PC-3 (cell line): ENCODE measurements at places on chromosomes 11 and 22. TPM values are rescaled to one million over a fixed set of nuclear protein-coding genes. Genes with fewer than 3 reads are reported as not detected.

- no peak for DNase-seq
Observed at GRCh38 chr11:2205214-2205720, 33.7 kb upstream of the TH start.

- no peak for DNase-seq
Observed at GRCh38 chr22:49094858-49095257, 732.8 kb downstream of the BRD1 start.

GRCh38 chr11:57785072-57785471 lies 23.5 kb downstream of the CTNND1 start:
- DNase-seq, result no peak

DNA sequence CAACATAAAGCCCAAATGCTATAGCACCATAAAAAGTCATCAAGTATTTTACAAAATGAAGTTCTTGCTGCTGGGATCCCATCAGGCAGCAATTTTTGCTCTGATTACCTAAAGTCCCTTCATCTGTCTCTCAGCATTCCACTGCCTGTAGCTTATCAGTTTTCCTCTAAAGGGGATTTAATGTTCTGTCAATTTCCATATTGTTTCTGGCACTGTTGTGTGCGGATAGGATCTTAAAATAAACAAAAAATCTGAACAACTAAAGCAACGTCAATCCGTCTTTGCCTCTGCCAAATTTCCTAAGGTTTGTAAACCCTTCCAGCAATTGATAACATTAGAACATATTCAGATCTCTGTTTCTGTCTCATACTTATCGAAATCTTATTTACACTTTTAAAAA lies 1126.3 kb upstream of the RAG2 start:
- no peak for DNase-seq

Gene KCNJ4
- not detected in 2 replicates for total RNA-seq

GRCh38 chr22:36293606-36294292 lies 40.8 kb downstream of the APOL1 start:
- no peak for DNase-seq

Gene EWSR1
- 288 and 321 TPM in 2 replicates for total RNA-seq

Gene SMTNL1
- not detected in 2 replicates for total RNA-seq

DNA sequence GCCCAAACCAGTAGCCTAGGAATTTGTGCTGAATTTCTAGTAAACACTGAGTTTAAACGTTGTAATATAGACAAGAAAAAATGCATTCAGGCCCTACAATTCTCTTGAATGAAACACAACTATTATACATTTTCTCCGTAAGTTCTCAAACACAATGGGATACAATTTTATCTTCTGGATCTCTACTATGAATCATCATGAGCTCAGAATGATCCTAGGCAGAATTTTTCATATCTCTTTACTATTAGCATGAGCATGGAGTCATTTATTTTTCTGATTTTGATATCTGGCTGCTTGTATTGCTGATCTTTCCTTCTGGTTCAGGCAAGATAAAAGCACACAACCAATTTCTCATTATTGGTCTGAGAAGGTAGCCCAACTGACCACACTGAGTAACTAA lies 1123.4 kb upstream of the RAG2 start:
- DNase-seq, result peak; percentile 69

DNA sequence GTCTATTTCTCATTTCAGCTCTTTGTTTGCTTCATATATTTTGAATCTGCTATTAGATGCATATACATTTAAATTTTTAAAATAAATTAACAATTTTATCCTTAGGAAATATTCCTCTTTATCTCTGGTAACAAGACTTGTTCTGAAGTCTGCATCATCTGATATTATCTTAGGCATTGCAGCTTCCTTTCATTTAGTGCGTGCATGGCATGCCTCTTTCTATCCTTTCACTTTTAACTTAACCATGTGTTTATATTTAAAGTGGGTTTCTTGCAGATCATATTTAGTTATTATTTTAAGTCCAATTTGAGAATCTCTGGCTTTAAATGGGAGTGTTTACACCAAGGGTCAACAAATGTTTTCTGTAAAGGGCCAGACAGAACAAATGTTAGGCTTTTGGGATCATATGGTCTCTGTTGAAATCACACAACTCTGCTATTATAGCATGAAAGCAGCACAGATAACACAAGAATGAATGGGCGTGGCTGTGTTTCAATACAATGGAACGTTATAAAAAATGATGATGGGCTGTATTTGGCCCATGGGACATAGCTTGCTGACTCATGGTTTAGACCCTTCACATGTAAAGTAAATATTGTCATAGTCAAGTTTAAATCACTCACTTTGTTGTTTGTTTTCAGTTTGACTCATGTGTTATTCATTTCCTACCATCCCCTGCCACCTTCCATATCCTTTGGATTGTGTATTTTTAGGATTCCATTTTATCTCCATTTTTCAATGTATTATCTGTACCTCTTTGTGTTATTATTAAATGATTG lies 83.9 kb upstream of the SNX19 start:
- peak; percentile 99 for DNase-seq

DNA sequence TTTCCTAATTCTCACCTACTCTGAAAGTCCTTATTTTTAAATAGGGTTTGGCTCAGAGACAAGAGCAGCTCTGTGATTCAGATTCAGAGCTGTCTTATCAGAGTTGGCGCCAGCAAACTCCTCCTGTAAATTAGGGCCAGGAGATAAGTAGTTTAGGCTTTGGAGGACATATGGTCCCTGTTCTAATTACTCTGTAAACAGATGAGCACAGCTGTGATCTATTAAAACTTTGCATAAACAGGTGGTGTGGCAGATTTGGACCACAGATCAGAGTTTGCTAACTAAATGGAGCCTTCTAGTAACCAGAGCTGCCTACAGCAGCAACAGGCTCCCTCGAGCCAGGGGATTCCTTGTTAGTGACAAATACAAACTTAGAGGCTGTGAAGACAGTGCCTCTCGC lies 27.9 kb downstream of the YPEL1 start:
- no peak for DNase-seq

Gene IGLL5
- total RNA-seq, result not detected in 2 replicates

Gene CEND1
- total RNA-seq, result not detected in 2 replicates

Gene CNTF
- total RNA-seq, result 1.6 and 2.8 TPM in 2 replicates

Gene PICK1
- total RNA-seq, result 41.7 and 45.5 TPM in 2 replicates

Gene VPREB1
- not detected in 2 replicates for total RNA-seq

- no peak for DNase-seq
Observed at GRCh38 chr11:962688-963087, 37.0 kb downstream of the AP2A2 start.

- DNase-seq, result no peak
Observed at GRCh38 chr11:59769111-59769510, 13.9 kb downstream of the STX3 start.

Gene CARD18
- total RNA-seq, result not detected in 2 replicates

GRCh38 chr11:73632996-73633395 lies 13.4 kb upstream of the PLEKHB1 start:
- no peak for DNase-seq

Gene XKR3
- total RNA-seq, result not detected in 2 replicates

- peak; percentile 92 for DNase-seq
Observed at GRCh38 chr11:68003846-68004550, at the start of gene UNC93B1. Gene UNC93B1 (minus strand): TSS chr11:68004097. CDS start chr11:68004043, 54 bp downstream.

GRCh38 chr11:44621140-44621681 lies 55.7 kb downstream of the CD82 start:
- peak; percentile 72 for DNase-seq

Gene ZC3H12C
- total RNA-seq, result 25.2 and 30.7 TPM in 2 replicates

- DNase-seq, result no peak
Observed at GRCh38 chr11:107851704-107852310, 6.8 kb downstream of the SLC35F2 start.

GRCh38 chr22:45814198-45814597 lies 142.6 kb downstream of the ATXN10 start:
- no peak for DNase-seq

GRCh38 chr11:111334532-111335502 lies 36.5 kb downstream of the POU2AF3 start:
- DNase-seq, result peak; percentile 61

- DNase-seq, result peak; percentile 72
Observed at GRCh38 chr11:64767344-64768299, 7.8 kb upstream of the PYGM start.

- peak; percentile 93 for DNase-seq
Observed at GRCh38 chr11:130522284-130522961, 74.0 kb downstream of the ADAMTS15 start.
